ENCODE measurements at places on chromosomes 12 and 14.

- no peak for DNase-seq
Observed at GRCh38 chr12:89946518-89947135, 238.0 kb upstream of the ATP2B1 start.

DNA sequence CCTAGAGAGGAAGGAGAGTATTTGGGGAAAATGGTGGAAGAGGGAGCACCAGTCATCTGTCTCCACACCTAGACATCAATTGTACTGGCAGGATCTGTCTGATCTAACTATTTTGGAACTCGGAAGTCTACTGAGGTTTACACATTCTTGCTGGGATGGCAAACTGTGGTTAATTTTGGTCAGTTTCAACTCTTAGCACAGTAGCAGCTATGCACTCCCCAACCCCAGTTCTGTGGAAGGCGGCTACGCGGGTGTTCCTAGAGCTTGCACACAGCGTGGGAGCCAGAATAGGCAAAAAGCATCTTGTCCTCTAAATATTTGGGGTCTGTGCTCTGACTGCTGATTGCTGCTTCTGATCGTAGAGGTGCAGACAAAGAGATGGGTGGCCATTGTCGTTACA lies 33.8 kb downstream of the TECPR2 start:
- no peak for DNase-seq

DNA sequence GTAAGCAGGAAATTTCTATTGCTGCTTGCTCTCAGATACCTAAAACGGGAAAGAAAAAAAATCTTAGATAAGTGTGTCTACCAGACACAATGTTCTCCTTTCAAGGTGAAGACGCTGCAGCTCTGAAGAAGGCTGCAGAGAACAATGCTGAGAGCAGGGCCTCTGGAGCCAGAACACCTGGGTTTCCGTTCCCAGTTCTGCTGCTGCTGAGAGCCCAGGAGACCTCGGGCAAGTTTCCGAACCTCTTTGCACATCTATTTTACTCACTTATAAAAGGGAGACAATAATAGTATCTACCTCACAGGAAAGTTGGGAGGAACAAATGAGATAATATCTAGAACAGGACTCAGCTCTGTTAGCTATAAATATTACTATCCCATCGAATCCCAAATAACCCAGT lies 122.9 kb downstream of the TMTC1 start:
- no peak for DNase-seq

- DNase-seq = no peak
Observed at GRCh38 chr12:119156401-119157044, 22.2 kb upstream of the HSPB8 start.

Data from right renal pelvis (tissue), 4 donors.